ENCODE measurements at places on chromosomes 5 and 9.
A peak's percentile ranks its signal among the peaks of the same experiment; 100 is the strongest.

- DNase-seq = no peak
Measured at GRCh38 chr9:34690983-34691935, at the start of gene CCL19. Gene CCL19, minus strand, starts transcription at chr9:34691276. Its CDS starts 137 bp downstream, at chr9:34691139.

GRCh38 chr5:42908086-42908485 is 96.4 kb upstream of the SELENOP start:
- no peak for DNase-seq

- peak; percentile 41 for DNase-seq
Measured at GRCh38 chr9:37565661-37566618, 10.2 kb downstream of the FBXO10 start.

DNA sequence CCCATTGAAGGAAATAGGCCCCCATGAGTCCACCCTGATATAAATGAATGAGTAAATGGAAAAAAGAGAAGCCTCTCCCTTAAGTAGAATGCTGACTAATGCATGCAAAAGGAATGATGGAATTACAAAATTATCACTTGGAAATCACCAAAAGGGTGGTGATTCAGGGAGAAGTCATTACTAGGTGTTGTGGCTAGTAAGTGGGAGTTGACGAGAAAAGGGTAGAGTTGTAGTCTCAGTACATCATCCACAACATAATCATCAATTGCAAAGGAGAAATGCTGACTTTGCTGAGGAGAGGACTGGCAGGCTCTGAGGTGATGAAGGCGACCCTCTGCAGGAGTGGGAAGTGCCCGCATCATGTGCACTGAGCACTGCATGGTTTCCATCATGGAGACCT is 201.5 kb upstream of the S1PR3 start:
- no peak for DNase-seq

GRCh38 chr9:72292874-72293607 is 72.0 kb downstream of the ZFAND5 start:
- no peak for DNase-seq

Measured in stimulated activated naive B cell treated with anti-CD40 and anti-IgM and Interleukin-4, amounts not matched to agents 10 μg/mL and 1 μg/mL and 100 μg/mL, for 72 hours (primary cell).